ENCODE measurements at places on chromosomes 7 and 10. TPM values are rescaled to one million over a fixed set of nuclear protein-coding genes. Genes with fewer than 3 reads are reported as not detected.

Gene EVX1
- total RNA-seq = not detected

Gene GIMAP4
- total RNA-seq = 242 TPM

Gene EPDR1
- 5.5 TPM for total RNA-seq

Gene HABP2
- not detected for total RNA-seq

Gene CDHR3
- 4.7 TPM for total RNA-seq

Gene EPHB6
- 0.66 TPM for total RNA-seq

Gene CCDC136
- 3.9 TPM for total RNA-seq

Gene SPACDR
- 1.7 TPM for total RNA-seq

Gene CYP26A1
- 0.40 TPM for total RNA-seq

Gene GPR22
- total RNA-seq = under 0.01 TPM

Gene GDF2
- not detected for total RNA-seq

Gene SERPINE1
- 1,853 TPM for total RNA-seq

Gene CELF2
- 19.5 TPM for total RNA-seq

Gene HMX2
- total RNA-seq = not detected

Gene ACTR1A
- 143 TPM for total RNA-seq

Gene GPC2
- 3.9 TPM for total RNA-seq

Gene ACSM6
- total RNA-seq = not detected

Gene WNT8B
- total RNA-seq = not detected

Gene SFXN4
- total RNA-seq = 25.4 TPM

Gene ASZ1
- total RNA-seq = not detected

Gene CHAT
- total RNA-seq = not detected

Gene TMEM176B
- total RNA-seq = not detected
